AG08395 (cell line): ENCODE measurements at places on chromosomes 2 and 18.

- peak; percentile 83 for DNase-seq
Observed at GRCh38 chr2:119387381-119388129, 20.8 kb downstream of the DBI start.

DNA sequence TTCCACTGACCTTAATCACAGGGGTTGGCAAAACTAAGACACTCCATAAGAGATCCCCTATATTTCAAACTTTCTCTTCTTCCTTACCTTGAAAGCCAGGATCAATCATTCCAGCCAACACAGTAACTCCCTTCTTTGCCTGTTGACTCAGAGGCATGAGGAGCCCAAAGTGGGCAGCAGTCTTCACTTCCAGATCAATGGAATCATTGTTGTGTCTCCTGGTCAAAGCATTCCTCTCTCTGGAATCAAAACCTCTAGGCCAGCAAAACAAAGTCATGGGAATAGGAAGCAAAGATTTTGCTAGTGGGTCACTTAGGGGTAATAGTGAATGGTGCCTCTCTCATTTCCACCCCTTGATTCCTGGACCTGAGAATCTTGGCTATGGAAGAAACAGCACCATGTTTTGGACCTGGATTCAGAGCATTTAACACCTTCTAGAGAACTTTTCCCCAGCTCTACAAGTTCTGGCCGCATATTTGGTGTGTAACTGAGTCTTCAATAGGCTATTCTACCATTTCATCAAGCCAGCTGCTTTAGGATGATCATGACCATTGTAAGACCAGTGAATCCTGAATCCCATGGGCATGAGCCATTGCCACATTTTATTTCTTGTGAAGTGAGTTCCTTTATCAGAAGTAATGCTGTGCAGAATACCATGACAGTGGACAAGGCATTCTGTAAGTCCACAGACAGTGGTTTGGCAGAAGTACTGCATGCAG, 65.7 kb upstream of the SERPINE2 start:
- DNase-seq: no peak

- DNase-seq: no peak
Observed at GRCh38 chr2:205780645-205781044, 98.3 kb downstream of the NRP2 start.

- DNase-seq: no peak
Observed at GRCh38 chr2:128444121-128444771, 125.6 kb upstream of the HS6ST1 start.

- no peak for DNase-seq
Observed at GRCh38 chr2:121707920-121708361, 28.7 kb downstream of the NIFK start.

DNA sequence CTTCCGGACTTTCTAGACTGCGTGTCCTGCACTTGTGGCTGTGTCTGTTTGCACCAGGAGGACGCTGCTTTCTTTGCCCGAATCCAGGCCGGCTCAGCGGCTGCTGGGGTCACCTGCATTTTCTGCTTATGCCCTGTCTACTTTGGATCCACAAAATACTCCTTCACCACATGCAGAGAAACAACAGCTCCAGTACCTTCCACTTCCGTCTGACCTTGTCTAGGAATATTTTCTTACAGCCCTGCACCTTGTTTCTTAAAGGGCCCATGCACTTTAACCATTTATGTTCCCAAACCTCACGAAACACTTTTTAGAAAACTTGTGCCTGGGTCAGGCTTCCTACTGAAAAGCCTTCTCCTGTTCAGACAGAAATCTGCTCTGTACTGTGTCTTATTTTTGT, 129.4 kb upstream of the NCK2 start:
- DNase-seq: no peak

DNA sequence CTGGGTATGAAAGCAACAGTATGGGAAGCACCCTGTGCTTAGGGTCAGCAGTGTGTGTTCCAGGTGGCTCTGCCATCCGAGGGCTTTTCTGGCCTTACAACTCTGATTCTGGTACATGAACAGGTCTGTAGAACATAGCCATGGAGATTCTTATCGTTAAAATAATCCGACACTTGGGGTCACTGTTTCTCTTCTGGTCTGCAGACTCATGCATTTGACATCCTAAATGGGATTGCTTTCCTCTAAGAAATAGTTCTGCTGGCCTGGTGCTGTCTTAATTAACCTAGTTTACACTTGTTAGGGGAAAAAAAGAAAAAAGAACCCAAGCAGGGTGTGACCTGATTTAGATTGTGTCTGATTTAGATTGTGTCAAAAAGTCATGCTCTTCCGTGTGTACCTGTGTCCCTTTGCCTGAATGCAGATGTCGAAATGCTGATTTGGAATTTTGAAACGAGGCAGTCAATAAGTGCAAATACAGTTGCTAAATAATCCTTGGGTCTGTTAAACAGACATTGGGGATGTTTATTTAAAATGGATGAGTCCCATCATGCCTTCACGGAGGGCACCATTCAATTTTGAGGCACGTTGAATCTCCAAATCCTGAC, 59.6 kb downstream of the TRPM8 start:
- DNase-seq: peak; percentile 66

DNA sequence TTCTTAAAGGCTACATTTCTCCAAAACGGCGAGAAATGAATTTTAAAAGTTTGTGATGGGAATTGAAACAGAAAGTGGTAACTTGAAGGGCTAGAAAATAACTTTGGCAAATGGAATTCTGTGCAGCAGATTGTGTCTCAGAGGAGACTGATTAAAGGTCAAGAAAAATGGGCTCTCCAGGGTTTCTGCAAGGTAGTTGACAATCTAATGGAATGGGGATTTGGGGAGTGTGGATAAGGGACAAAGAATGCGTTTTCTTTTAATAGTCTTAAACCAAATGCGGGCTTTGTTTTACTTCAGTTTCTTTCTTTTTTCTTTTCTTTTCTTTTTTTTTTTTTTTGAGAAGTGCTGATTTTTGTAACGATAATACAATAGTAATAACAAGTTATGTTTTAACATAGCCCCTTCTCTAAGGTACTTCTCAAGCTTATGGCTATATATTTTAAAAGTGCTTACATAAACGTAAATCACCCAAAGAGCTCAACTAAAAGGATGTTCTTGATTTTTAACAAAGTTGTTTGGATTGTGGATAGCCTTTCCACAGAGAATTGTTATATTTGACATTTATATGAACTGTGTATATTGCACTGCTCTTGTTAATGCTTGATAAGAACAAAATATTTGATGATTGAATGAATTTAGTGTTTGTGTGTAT, 36.6 kb downstream of the CAMKMT start:
- no peak for DNase-seq

DNA sequence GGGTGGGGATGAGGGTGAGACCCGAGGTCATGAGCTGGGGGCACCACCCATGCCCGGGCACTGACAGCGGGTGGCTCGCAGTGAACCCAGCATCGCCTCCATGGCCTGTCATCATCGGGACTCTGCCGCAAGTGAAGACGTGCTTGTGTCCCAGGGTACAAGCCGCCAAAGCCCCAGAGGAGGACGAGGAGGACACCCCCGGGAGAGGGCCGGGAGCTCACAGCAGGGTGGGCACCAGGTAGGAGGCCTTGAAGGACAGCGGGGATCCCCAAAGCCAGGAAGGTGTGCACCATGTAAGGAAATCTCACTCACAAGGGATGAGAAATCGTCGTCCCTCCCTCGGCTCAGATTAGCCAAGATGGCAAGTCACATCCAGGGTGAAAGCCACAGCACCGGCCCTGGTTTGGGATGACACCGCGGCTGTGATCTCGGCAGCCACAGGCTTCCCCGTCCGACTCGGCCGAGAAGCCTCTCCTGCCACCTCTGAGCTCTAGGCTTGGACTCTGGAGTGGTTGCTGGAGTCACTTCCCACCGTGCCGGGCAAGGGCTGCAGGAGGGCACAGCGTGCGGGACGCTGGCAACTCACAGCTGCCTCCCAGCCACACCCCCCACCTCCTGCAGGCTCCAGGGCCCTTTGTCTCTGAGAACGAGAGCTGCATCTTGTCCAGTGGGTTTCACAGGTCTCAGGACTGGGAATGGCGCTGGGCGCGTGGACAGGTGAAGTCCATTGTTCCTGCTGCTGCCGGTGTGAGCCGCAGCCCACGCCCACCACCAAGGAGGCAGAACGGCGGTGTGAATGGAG, 81.6 kb upstream of the CTDP1 start:
- no peak for DNase-seq

GRCh38 chr18:75105551-75106254, 103.2 kb downstream of the PTGR3 start:
- no peak for DNase-seq

DNA sequence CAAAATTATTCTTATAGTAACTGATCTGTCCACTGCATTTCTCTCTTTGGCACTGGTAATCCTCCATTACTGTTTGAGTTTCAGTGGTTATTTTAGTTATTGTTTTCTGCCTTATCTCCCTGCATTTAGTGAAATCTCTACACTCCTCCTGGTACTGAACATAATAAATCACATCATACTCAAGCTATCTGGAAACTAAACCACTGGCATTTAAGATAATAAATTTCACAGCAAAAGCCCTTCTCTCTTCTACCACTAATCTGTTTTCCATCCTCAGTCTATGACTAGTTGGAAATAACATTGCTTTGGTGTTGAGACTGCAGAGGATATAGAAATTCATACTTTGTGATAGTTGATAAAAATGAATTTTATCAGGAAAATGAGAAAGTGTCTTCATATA, 399.3 kb upstream of the FSHR start:
- no peak for DNase-seq

DNA sequence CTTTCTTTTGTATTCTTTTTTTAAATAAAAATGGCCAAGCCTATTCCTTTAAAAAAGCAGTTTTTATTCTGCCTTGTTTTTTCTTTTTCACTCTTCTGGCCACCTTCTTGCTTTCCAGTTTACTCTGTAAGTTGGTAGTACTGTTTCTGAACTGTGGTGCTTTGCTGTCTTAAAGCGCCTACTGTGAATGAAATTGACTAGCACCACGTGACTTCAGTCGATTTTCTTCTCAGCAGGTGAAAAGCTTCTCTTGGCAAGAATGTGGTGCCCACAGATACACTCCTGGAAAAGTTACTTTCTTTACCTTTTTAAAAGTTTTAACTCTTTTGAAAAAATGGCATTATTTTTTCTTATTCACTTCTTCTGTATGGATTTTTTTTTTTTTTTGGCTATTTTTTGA, 32.4 kb downstream of the DYNC1I2 start:
- no peak for DNase-seq

- no peak for DNase-seq
Observed at GRCh38 chr2:195488567-195488966, 168.5 kb upstream of the SLC39A10 start.

DNA sequence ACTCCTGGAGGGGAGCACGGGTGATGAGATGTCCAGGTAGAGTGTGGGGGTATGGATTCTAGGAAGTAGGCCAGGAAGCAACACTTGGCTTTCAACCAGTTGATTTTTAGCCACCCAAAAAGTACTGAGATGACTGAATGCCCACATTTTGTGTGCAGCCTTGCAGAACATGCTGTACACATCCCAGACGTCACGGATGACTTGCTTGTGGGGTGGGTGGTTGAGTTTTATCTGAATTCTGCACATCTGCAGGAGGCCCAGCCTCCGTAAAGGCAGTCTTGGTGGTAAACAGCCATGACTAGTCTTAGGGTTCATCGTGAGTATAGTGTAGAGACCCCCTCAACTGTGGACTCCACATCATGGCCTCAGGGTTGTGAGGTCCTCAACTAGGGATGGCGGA, 53.3 kb upstream of the CCDC195 start:
- DNase-seq: no peak

DNA sequence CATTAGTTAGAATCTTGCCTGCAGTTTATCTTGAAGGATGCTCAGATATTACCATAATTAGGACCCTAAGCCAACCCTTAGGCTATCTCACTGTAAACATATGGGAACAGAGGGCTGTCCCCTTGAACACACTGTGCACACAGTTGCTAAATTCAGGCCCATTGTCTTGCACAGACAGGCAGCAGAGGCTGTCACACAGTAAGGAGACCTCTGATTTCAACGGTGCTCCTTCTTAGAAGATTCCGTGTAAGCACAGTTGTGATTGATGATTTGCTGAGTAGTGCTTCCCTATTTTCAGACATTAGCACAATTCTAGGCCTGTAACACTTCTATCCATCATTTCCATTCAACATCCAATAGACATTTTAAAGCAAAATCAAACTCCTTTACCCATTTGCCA, 108.0 kb downstream of the RNF152 start:
- no peak for DNase-seq
